SJCRH30 (cell line): ENCODE measurements at places on chromosomes 11 and 22.

- DNase-seq: no peak
Observed at GRCh38 chr22:19201869-19202798, 23.6 kb upstream of the SLC25A1 start.

GRCh38 chr11:70661761-70662501 is 263.6 kb downstream of the CTTN start:
- DNase-seq: no peak

DNA sequence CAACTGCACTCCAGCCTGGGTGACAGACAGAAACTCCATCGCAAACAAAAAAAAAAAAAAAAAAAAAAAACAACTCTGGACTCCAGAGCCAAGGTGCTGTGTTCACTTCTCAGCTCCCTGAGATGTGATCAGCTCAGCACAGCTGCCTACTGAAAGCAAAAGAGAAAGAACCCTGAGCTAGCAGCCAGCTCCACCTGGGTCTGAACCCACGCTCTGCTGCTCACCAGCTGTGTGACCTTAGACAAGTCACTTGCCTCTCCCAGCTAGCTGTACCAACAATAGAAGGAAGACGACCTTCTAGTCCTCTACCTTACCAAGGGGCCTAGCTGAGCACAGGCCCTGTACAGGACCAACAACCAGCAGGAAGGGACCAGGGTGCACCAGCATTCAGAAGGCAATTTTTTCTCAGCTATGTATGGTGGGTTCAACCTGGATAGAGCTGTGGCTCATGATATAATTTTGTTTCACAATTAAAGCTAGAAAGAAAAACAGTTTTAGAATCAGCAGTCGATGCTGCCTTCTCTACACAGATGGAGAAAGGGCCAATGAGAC is 3.8 kb downstream of the DGCR2 start:
- DNase-seq: no peak

- DNase-seq: peak; percentile 3
Observed at GRCh38 chr11:88337987-88338668, 592 bp upstream of the CTSC start.

- DNase-seq: peak; percentile 21
Observed at GRCh38 chr22:36873614-36874308, 13.0 kb downstream of the NCF4 start.

- DNase-seq: no peak
Observed at GRCh38 chr11:112057170-112057569, 16.6 kb downstream of the PIH1D2 start.

DNA sequence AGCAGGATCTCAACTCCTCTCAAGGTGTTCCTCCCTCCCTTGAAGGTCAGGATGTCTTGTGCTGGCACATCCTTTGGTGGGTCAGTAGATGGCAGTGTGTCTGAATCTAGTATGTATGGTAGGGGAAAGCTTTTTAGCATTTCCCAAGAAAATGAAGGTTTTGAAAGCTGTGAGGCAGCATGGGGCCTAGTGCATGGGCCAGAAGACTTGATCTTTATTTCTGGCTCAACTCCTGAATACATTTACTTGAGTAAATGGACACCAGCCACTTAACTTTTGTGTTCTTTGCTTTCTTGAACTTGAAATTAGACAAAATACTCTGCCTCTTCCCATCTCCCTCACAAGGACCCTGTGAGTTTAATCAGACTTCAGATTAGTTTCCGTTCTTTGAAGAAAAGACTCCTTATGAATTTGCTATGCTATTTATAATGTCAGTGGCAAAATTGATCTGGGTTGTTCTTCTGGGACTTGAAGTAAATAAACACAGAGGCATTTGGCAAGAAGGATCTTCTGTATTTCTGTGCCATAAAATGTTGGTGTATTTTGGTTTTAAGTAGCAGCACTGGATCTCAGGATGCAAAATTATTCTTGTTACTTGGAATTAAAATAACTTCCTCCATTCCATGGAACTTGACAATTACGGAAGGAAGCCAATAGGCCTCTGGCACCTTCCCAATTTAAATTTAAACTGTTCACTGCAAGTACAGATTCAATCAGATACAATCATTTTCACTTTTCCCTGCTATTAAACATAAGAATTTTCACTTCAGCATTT is 288.8 kb downstream of the CASP12 start:
- peak; percentile 31 for DNase-seq

- no peak for DNase-seq
Observed at GRCh38 chr11:43916621-43917020, 25.8 kb upstream of the C11orf96 start.

DNA sequence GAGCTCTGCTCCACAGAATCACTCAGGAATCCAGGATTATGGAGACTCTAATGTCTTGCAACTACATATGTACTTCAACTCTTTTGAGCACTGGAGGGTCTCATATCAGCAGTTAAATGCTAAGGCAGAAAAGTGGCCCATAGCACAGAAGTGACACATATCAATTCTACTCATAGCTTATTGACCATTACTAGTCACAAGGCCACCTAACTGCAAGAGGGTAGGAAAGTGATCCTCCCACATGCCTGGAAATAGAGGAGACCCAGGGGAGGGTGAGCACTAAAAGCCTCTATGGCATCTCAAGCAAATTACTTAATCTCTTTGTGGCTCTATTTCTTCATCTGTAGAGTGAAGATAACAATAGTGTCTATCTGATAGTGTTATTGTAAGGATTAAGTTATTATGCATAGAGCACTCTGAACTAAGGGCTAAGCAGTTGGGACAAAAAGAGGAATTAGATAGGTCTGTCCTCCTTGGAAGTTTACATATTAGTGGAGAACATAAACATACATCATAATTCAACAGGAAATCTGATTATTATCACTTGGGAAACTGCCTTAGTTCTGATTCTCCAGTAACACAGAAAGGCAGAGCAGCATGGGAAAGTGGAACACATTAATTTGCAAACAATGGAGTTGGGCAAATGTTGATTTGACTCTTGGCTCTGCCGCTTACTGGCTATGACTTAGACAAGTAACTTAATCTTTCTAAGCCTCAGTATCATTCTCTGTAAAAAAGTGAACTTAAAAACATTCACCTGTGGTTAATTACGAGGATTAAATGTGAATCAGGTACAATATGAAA is 25.1 kb upstream of the USP47 start:
- DNase-seq: peak; percentile 25

DNA sequence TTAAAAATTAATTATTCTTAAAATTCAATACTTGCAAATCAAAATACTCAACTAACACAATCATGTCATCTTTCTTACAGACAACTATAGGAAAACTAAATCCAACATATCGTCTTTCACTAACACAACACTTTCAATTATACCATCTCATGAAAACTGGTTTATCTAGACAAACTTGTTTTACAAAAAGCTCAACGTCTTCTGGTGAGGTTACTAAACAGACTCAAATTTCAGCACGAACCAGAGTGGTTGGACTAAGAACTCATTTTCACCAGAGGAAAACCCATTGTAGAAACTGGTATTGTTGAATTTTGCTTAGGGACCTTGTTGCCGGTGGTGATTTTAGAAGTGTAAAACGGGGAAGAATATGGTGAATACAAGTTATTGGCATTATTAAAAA is 52.2 kb downstream of the NUP98 start:
- no peak for DNase-seq

- DNase-seq: no peak
Observed at GRCh38 chr11:106233191-106233590, 155.7 kb downstream of the AASDHPPT start.

GRCh38 chr11:18056561-18057181 is 10.6 kb upstream of the TPH1 start:
- no peak for DNase-seq

DNA sequence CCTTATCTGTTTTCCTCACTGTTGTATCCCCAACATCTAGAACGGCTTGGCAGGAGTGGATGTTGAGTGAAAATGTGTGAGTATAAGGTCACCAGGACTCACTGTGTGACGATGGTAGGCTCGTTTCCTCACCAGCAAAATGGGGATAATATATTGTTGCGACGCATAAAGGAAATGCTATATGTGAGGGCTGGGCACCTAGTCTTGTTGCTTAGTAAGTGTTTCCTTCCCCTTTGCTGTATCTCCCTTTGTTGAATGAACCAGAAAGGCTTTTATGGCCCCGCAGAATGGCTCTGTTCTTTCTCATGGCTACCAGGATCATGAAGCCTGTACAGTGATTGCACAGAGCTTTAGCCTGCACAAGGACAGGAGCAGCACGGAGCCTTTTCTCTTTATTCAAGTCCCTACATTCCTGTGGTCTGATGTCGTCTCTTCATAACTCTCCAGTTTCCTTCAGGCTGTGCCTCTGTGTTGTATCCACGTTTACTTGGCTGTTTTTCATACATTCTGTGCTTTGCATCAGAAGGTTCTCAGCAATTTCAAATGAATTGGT is 5.4 kb downstream of the TNRC6B start:
- DNase-seq: peak; percentile 40

DNA sequence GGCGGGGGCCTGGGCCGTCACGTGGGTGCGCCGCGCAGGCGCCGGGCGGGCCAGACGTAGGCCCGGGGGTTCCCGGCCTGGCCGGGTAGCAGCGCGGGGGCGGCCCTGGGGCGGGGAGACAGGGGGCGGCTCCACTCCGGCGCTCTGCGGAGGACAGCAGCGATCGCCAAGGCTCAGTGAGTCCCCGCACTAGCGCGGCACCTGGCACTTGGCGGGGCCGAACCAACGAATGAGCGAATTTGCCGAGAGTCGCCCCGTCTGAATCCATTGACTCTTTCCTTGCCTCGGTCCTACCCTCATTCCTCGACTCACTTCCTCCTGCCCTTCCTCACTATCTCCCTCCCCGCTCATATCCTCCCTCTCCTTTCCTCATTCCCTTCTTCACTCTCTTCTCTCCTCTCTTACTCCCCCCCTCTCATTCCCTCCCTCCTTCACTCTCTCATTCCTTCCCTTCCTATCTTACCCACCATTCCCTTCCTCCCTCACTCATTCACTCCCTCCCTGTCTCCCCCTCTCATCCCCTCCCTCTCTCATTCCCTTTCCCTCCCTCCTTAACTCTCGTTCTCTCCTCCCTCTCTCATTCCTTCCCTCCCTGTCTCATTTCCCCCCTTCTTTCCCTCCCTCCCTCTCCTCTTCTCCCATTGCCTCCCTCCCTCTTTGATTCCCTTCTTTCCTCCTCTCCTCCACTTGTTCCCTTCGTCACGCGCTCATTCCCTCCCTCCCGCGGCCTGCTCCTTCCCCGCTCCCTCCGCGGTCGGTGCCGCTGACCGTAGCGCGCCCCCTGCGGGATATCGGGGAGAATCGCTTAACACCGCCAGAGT is 476 bp upstream of the KLHL22 start:
- DNase-seq: peak; percentile 93

GRCh38 chr11:43462359-43462758 is 103.6 kb downstream of the TTC17 start:
- no peak for DNase-seq

- no peak for DNase-seq
Observed at GRCh38 chr11:72637198-72637597, 37.0 kb downstream of the PDE2A start.

GRCh38 chr11:111676878-111677585 is 74.8 kb downstream of the SIK2 start:
- DNase-seq: no peak

DNA sequence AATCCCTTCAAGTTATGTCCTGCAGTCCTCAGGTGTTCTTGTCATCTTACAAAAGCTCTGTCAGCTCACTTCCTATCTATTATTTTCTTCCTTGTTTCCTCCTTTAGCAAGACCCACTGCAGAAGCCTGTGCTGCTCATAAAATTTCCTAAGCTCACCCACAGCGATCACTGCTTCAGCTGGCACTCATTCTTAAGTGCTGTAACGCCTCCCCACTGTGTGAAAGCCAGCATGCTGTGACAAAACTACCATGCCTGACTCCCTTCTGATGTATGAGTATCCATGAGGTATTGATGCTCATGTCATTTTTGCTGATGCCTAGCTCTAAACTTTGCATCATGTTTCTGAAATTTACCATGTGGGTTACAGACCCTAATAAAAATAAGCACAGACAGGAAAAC is 41.5 kb upstream of the CNTN5 start:
- DNase-seq: no peak

- peak; percentile 64 for DNase-seq
Observed at GRCh38 chr11:100876815-100877520, 189.9 kb downstream of the ARHGAP42 start.

- no peak for DNase-seq
Observed at GRCh38 chr11:27401280-27401832, 38.3 kb upstream of the CCDC34 start.

DNA sequence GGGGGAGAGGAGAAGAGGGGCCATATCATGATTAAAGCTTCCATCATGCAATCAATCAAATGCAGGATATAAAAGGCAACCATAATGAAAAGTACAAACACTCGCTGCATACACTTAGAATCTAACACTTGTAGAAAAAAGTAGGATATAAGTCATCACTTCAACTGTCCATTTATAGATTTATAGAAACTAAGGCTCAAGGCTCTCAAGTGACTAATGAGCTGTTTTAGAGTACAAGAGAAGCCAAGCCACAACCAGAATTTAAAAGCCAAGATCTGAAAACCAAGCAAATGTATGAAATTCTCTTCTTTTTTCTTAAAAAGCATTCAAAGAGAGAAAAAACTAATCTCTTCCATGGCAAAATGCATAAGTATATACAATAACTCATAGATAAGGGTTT is 160.2 kb upstream of the BLID start:
- DNase-seq: no peak

DNA sequence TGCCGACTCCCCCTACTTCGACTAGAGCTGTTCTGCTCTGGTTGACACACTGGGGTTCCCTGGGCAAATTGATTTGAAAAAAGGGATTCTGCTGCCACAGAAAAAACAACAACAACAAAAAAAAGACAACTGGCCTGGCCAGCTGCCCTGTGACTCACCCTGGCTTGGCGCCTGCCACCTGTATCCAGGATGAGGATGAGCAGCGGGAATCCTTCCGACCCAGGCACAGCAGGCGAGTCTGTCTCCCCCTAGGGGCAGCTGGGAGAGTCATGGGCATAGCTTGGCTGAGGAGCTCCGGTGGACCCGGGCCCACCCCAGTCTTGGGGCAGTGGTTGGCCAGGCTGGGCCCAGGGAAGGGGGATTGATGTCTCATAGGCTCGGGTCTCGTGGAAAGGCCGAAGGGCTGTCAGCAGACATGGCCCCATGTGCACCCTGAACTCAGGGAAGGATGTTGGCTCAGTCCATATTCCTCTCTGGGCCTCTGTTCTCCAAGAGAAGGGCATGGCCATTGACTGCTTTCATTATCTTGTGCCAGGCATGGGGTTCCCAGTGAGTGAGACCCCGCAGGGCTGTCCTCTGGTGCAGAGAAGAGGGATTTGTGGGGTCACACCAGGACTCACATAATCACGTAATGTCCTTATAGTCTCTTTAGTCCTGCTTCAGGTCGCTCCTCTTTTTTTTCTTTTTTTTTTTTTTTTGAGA is 10.4 kb upstream of the SUN2 start:
- peak; percentile 80 for DNase-seq

DNA sequence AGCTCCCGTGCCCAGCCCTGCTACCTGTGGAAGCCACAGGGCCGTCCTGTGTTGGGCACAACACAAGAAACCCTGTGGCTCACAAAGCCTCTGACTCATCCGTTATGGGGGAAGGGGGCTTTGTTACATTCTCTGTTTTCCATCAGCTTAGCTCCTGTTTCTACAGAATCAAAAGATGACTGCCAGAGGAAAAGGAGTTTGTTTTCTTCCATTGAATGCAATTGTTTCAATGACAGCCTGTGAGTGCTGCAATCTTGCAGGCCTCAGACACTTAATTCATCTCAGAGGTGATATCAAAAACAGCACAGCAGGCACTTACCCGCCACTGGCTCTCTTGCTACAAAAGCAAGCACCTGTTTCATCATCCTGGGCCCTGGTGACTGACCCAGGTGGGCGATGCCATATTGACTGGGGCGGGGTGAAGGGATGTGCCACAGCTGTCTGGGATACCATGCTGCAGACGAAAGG is 194.3 kb downstream of the OPCML start:
- DNase-seq: no peak

- DNase-seq: peak; percentile 25
Observed at GRCh38 chr11:44527476-44527875, 38.0 kb upstream of the CD82 start.

GRCh38 chr11:30116512-30116911 is 99.7 kb upstream of the KCNA4 start:
- DNase-seq: no peak
